ENCODE measurements at places on chromosomes 7 and 10. TPM values are rescaled to one million over a fixed set of nuclear protein-coding genes. Genes with fewer than 3 reads are reported as not detected.

The DEPP1 gene
- total RNA-seq, result 84.2 TPM

The RBP3 gene
- total RNA-seq, result not detected

The PNLIPRP2 gene
- total RNA-seq, result not detected

The CTAGE15 gene
- total RNA-seq, result not detected

The MYL10 gene
- not detected for total RNA-seq

The NRCAM gene
- 67.4 TPM for total RNA-seq

All from cardiac atrium fibroblast (primary cell).